ENCODE measurements at places on chromosomes 3 and 15.

DNA sequence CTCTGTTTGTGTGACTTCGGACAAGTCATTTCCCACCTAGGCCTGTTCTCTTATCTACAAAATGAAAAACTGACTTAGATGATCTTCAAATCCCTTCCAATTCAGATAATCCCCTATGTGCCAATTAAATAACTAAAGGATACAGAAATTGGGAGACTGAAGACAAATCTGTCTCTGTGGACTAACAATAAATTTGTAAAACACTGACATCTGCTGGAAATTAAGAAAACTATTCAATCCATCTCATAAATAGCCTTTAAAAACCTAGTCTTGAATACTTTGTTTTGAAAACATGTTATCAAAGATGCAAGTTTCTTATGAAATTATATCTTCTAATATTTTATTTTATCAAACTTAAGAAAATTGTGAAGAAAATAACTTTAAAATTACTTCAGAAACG, 38.3 kb downstream of the MTHFS start:
- DNase-seq = no peak

GRCh38 chr3:179318876-179319275, 4.0 kb upstream of the ZNF639 start:
- no peak for DNase-seq

DNA sequence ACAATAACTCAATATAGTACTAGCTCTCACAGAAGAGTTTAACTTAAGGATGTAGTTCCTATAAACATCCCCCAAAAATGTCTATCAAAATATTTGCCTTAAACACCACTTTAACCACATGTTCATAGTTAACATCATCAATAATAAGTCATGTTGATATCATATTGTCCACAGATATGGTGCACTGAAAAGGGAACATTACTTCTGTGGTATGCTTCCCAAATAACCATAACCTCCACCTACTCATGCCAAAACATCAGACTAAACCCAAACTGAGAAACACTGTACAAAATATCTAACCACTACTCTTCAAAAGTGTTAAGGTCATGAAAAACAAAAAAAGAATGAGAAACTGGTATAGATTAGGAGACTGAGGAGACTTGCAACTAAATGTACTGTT, 32.9 kb downstream of the SLC4A7 start:
- DNase-seq = no peak

DNA sequence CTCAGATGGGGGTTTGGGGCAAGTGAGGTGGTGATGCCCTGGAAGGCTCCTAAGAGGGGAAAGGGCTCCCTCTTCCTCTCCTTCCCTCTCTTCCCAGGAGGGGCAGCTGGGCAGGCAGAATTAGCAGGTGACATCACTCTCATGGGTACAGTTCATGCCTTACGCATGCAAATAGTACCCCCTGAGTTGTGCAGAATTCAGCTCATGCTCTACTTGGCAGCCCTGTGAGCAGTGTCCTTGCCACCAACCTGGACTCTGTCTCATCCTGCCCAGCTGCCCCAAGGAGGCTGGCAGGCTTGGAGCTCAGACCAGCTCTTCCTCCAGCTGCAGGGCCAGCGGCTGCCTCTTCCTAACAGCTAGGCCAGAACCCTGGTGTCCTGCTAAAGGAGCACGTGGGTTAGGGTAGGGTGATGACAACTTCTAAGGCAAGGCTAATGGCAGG, 3.3 kb downstream of the CHAC1 start:
- no peak for DNase-seq

GRCh38 chr3:181564222-181564621, 147.5 kb upstream of the SOX2 start:
- no peak for DNase-seq

- peak; percentile 26 for DNase-seq
These were observed 83.1 kb downstream of the CGGBP1 start for GRCh38 chr3:87975716-87976115.

DNA sequence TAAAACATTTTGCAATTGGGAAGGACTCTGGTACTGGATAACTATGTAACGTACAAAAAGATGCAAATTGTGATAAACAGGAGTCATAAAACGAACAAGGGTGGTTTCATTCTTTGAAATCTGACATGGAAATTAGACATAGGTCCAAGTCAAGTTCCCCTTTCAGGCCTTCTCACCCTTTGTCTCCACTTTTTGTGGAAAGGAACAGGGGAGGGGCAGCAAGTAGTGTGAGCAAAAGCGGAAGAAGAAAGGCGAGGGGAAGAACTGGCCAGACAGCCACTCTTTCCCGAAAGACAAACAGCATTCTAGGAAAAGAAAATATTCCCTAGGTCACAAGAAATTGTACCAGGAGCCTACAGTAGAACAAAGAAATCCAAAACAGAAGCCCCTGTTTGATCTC, 52.6 kb downstream of the MCF2L2 start:
- DNase-seq = no peak

GRCh38 chr3:144324076-144324475, 352.5 kb downstream of the DIPK2A start:
- DNase-seq = no peak

DNA sequence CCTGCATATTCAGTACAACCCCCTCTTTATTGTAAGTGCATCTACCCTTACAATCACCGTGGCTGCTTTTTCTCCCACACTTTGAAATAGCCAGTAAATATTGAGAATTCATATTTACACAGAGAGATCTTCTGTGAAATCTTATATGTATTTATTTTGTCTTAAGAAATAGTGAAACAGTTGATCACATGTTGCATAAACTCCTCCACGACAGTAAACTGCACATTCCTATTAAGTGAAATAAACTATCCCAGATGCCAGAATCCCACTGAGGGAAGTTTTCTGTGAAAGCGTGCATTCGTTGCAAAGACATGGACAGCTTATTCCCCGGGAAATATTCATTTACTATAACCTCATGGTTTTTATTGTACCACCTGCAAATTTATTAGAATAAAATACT, 796.0 kb downstream of the ROBO2 start:
- DNase-seq = no peak

GRCh38 chr15:61685534-61685933, 374.7 kb downstream of the VPS13C start:
- DNase-seq = no peak

DNA sequence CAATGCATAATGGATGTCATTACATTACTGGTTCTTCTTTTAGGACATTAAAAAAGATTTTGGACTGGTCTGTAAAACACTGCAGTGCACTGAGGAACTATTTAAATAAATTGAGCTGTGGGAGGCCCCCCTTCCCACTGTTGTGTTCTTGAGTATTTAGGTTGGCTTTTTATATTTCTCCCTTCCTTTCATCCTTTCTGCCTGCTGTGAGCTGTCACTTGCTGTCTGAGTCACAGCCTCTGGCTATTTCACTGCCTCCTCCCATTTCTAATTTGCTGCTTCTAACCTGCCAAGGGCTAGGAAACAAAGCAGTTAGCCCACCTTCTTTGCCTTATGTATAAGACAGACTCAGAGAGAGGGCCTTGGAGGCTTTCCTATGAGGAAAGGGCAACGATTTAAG, 89.0 kb upstream of the FNDC3B start:
- no peak for DNase-seq

- DNase-seq = no peak
These were observed at the start of gene ABCF3 for GRCh38 chr3:184186184-184186901. Gene ABCF3 (plus strand): TSS chr3:184186199. CDS start chr3:184186208, 9 bp downstream.

- no peak for DNase-seq
These were observed 76.2 kb downstream of the OCA2 start for GRCh38 chr15:28022961-28023360.

DNA sequence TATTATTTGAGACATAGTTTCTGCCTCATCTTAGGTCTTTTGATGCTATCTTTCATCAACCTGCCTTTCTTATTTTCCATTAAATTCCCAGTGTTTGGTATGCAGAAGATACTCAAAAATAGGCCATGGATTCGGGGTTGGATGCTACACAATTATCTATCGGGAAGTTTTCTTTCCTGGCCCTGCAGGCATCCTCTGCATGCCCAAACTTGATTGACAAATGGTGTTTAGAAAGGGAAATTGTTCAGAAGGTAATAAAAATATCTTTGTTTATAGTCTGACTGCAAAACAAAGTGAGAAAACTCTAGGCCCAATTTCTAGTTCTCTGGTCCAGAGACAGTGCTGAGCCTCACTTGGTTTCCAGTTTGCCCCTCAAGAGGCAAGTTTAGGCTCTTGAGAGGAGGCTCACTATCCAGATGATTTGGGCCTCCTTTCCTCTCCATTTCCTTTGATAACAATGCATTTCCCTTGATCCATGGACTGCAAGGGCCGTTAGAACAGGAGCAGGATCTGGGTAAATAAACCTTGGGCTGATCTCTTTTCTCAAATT, 157.1 kb upstream of the DPH6 start:
- no peak for DNase-seq

- DNase-seq = peak; percentile 71
These were observed 279.2 kb downstream of the GABRG3 start for GRCh38 chr15:27250223-27250622.

DNA sequence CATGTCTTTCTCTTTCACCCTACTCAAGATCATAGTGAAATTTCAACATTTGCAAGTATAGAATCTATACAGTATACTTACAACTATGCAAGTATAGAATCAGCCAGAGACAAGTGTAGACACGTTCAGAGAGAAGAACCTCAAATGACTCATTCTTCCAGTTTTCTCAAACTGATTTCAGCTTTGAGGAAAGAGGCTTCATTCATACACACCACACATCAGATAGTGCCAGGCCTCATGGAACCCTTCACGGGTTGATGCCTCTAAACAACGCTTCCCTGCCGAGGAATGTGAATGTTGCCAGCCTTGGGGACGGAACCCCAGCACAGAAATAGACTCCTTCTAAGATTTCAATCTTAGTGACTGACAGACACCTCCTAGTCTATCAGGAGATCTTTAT, 135.7 kb downstream of the FOXP1 start:
- DNase-seq = no peak

DNA sequence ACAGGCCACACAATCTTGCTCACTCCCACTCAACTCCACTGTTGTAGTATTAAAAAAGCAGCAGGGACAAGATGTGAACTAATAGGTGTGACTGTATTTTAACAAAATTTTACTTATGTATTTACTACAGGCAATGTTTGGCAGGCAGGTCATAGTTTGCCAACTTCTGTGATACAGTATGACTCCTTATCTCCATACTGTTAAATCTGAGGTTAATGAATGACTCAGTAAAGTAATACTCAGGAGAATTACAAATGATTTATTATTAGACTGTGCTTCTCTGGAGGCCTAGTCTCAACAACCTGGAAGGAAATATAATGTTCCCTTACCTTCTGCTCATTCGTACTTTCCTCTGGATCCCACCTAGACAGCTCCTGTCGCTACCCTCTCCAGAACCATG, 258.6 kb upstream of the KCNMB2 start:
- DNase-seq = no peak

DNA sequence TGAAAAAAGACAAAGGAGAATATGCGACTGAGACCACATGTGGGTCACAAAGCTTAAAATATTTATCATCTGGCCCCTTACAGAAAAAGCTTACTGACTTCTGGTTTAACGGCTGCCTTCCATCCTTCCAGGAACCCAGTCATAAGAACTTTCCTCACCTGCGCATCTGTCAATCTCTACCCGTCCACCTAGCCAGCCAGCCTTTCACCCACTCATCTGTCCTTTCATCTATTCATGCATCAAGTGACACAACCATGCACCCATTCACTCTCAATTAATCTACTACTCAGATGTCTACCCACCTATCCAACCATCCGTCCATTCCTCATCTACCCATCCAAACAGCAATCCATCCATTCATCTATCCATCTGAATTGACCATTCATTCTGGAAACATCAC, 64.2 kb upstream of the NR2C2 start:
- no peak for DNase-seq

GRCh38 chr3:34687671-34688070, 889.2 kb downstream of the PDCD6IP start:
- DNase-seq = no peak

- no peak for DNase-seq
These were observed 49.4 kb downstream of the CCR4 start for GRCh38 chr3:33000691-33001385.
